T-helper 1 cell (primary cell): ENCODE measurements at places on chromosomes 3 and 15.

DNA sequence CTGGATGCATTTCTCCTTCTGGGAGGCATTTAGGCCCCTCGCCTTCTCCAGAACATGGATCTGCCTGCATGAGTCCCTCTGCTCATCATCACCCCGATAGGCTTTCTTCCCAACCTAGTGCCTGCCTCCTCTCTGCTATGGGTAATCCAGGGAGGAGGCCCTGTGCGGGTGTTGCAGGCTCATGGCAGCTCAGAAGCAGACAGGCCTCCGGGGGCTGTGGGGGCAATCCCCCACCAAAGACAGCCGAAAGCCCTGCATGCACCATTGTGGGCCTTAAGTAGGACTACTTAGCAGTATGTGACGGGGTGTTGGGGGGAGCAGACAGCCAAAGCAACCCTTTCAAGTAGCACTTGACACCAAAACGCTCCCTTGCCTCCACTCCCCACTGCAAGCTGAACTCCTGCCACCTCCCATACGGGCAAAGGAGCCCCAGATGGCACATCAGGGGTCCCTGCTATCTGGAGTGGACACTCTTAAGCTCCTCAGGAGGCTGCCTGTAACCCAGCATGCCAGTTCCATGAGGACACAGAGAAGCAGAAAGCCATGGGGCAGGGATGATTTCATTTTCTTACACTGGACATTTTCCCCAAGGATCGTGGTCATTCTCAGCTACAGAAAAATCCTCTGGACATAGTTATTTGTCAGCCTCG is 98.8 kb upstream of the HACD2 start:
- no peak for DNase-seq

DNA sequence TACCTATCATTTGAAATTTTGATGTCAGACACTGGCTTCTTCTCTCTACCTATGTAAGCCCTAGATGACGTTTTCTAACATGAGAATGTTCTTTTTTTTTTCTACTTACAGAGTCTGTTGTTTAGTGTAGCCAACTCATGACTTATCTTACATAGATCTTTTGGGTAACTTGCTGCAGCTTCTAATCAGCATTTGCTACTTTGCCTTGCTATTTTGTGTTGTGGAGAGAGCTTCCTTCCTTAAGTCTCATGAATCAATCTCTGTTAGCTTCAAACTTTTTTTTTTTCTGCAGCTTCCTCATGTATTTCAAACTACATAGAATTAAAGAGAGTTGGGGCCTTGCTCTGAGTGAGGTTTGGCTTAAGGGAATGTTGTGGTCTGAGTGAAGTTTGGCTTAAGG is 568.7 kb upstream of the BCHE start:
- no peak for DNase-seq

DNA sequence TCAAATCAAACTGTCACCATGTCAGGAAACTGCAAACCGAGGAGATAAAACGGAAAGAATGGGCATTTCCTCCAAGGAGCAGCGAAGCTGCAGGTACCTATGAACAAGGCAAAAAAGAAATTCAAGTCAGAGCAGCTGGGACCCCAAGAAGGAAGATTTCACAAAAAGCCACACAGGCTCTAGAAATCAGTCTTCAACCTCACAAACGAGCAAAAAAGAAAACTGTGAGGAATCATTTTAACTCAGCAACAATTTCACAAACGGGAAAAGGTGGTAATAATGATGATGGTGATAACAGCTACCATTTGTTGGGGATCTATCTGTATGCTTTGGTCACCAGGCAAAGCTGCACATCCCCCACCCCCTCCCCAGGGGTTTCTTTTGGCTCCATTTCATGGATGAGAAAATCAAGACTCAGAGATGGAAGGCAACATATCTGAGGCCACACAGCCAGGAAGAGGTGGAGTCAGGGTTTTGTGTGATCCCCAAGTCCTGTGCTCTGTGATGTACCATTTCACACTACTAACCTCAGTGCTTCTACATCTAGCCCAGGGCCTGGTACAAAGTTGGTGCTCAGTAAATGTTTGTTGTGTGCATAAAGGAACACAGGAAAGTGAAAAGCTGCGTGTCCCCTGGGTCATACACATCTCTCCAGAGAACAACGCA is 109.9 kb downstream of the IQSEC1 start:
- no peak for DNase-seq

GRCh38 chr3:5756443-5756842 is 568.9 kb downstream of the EDEM1 start:
- DNase-seq: no peak

GRCh38 chr3:177396733-177397132 is 199.5 kb upstream of the TBL1XR1 start:
- no peak for DNase-seq
